ENCODE measurements at places on chromosomes 1 and 21.

GRCh38 chr1:228650141-228650540 is 85.1 kb upstream of the RHOU start:
- DNase-seq, result no peak

- DNase-seq, result no peak
Measured at GRCh38 chr1:218363141-218363540, 18.0 kb downstream of the TGFB2 start.

DNA sequence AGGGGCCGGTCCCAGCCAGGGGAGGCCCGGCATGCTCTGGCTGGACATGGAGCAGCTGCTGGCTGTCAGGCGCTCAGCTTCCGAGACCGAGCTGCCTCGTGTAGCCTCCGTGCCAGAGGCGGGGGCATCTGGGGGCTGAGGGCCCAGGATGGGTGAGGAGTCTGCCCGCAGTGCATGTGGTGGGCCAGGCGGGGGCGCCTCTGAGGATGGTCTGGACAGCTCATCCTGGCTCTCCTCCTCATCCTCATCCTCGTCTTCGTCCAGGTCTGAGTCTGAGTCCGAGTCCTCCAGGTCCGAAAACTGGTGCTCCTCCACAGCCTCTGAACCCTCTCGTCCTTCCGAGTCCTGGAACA is 28.9 kb upstream of the EDN2 start:
- DNase-seq, result no peak

DNA sequence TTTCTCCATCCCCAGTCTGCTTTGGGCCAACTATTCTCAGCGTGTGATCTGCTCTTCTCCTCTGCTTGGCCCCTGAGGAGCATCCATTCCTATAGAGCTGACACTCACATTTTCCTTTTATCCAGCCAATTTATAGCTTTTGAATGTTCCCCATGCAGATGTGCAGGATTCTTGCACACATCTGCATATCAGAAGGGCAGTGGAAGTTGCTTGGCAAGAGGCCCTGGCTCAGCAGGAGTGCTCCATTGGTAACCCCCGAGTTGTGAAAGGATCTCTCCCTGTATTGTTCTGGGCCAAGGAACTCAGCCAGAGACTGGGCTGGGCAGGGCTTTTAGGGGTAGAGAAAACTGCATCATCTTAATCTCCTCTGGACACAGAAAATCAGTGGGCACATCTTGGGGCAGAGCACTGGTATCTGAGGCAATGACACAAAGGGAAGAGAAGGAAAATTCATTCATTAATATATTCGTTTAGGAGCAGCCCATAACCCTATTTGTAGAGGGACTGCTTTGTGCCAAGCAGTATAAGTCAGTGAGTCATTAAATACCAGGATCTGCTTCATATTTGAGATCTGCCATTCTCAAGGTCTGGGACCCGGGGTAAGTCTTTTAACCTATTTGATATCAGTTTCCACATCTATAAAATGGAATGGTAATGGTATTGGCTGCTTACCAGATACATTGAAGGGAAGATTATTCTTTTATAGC is 31.0 kb upstream of the BEND5 start:
- DNase-seq, result no peak

GRCh38 chr1:212313616-212314015 is 28.4 kb downstream of the PPP2R5A start:
- DNase-seq, result no peak

DNA sequence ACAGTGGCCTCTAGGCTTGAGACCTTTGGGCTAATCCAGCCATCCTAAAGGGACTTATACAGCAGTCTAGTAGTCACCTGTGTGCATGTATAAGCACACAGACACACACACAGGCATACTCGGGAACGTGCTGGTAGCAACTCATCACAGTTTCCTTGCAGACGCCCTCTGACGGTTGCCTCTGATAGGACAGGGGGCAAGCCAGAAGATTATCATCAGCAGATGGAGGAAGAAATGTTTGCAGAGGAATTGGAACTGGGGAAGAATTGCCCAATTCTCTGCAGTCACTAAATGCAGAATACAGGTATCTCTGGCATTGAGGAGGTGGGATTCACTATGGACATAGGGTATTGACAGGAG is 222.2 kb downstream of the C1orf94 start:
- no peak for DNase-seq

- no peak for DNase-seq
Measured at GRCh38 chr1:45833361-45833760, 29.9 kb downstream of the MAST2 start.

- no peak for DNase-seq
Measured at GRCh38 chr1:36122062-36123030, 2.7 kb downstream of the COL8A2 start.

DNA sequence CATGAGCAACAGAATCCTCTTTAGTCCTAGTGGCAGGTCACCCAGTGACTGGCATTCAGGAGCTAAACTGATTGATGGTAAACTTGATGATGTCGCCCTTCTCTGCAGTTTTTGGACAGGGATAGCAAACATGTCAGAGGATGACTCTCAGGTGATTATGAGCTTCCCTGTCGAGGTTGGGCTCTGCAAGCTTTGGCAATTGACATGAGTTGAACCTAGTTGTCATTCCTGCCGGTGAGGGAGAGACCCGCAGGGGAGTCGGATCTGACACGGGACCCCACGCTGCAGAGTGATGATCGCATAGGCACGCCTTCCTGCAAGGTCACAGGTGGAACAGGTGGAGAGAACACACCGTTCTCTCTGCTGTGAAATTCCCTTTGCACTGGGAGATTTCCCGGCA is 438.0 kb upstream of the VAMP3 start:
- no peak for DNase-seq

GRCh38 chr1:66290761-66291530 is 243.0 kb upstream of the SGIP1 start:
- DNase-seq, result no peak

GRCh38 chr1:179810367-179810715 is 67.2 kb downstream of the FAM163A start:
- no peak for DNase-seq
